GM23248 (cell line): ENCODE measurements at places on chromosomes 5 and 9. TPM values are rescaled to one million over a fixed set of nuclear protein-coding genes. Genes with fewer than 3 reads are reported as not detected.

Gene GPR150
- total RNA-seq = 1.1 TPM in 1 of 2 replicates, not detected in the other

- H3K4me1 ChIP-seq = no peaks in the 10 kb centered on the region
- H3K27ac ChIP-seq = no peak within 1 kb of the TSS
- no peak for DNase-seq
- H3K27me3 ChIP-seq = no peaks in the 10 kb centered on the region
- no peaks in the 10 kb centered on the region for H3K36me3 ChIP-seq
These were observed at the start of gene C7 for GRCh38 chr5:40909264-40909663. Gene C7 (plus strand): TSS chr5:40909497. CDS start chr5:40909611, 114 bp downstream.

DNA sequence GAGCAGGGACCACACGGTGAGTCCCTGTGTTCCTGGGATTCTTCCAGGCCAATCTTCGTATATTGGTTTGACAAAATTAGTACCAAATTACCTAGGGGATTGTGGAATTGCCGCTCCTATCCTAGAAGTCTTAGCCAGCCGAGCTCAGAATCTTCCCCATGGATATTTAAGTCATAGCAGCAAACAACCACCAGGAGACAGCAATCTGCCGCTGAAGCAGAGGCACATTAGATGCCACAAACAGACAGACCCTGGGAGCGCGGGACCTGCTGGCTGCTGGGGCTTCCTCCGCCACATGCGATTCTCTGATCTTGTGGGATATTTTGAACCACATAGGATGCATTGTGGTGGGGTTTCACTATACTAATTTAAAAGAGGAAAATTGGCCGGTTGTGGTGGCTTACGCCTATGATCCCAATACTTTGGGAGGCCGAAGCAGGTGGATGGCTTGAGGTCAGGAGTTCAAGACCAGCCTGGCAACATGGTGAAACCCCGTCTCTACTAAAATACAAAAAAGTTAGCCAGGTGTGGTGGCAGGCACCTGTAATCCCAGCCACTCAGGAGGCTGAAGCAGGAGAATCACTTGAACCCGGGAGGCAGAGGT, 31.7 kb upstream of the ZBTB43 start:
- no peaks in the 10 kb centered on the region for H3K4me1 ChIP-seq
- DNase-seq = peak; percentile 55
- H3K36me3 ChIP-seq = no peaks in the 10 kb centered on the region
- peaks cover 36% of the 10 kb centered on the region for H3K27me3 ChIP-seq

DNA sequence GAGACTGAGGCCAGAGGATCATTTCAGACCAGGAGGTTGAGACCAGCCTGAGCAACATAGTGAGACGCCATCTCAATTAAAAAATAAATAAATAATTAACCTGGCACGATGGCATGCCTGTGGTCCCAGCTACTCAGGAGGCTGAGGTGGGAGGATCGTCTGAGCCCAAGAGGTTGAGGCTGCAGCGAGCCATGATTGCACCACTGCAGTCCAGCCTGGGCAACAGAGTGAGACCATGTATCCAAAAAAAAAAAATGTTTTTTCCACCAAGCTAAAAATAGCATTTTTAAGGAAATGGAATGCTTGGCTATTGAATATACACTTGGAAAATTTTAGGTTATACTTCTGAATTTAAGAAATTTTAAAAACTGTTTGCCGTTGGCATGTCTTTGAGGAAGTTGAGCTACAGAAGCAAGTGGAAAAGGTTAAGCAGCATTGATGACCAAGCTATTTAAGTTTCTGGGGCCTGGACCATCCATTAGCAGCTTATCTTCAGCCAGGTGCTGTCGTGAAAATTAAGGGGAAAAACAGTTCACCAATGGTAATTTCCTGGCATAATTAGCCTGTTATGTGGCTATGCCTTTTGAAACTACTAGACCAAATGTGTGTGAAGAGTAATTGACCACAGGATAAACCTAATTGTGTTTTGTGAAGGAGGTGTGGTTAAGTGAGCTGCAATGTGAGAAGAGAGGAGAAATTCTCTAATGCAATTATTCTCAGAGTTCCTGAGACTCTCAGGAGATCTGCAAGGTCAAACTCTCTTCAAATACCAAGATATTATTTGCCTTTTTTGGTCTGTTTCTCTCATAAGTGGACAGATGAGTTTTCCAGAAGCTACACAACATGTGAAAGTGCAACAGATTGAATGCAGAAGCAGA, 21.0 kb downstream of the F2R start:
- H3K4me1 ChIP-seq = peaks cover 4% of the 10 kb centered on the region; the same call in 1 of the 2 replicates
- H3K27me3 ChIP-seq = no peaks in the 10 kb centered on the region
- no peak overlapping the region for H3K27ac ChIP-seq

GRCh38 chr9:78383130-78383529, 86.2 kb downstream of the PSAT1 start:
- H3K36me3 ChIP-seq = no peaks in the 10 kb centered on the region
- H3K4me3 ChIP-seq = 0 out of 2 replicates have a peak overlapping the region, but pooled peaks have one; percentile 3
- DNase-seq = peak; percentile 42
- no peaks in the 10 kb centered on the region for H3K27me3 ChIP-seq
- peaks cover 12% of the 10 kb centered on the region for H3K4me1 ChIP-seq
- peak overlapping the region; percentile 38; the same call in 1 of the 2 replicates for H3K27ac ChIP-seq

Gene MARCOL
- total RNA-seq = not detected in 2 replicates
